H7 (cell line): ENCODE measurements at places on chromosomes 4 and X.
A peak's percentile ranks its signal among the peaks of the same experiment; 100 is the strongest.

DNA sequence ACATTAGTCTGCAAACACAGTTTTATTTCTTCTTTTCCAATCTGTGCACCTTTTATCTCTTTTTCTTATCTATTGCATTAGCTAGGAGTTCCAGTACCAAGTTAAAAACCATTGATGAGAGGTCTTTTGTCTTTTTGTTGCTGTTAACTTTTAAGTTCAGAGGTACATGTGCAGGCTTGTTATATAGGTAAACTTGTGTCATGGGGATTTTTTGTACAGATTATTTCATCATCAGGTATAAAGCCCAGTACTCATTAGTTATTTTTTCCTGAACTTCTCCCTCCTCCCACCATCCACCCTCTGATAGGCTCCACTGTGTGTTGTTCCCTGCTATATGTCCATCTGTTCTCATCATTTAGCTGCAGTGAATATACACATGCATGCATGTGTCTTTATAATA, 349.9 kb downstream of the PDHA2 start:
- no peak for DNase-seq

DNA sequence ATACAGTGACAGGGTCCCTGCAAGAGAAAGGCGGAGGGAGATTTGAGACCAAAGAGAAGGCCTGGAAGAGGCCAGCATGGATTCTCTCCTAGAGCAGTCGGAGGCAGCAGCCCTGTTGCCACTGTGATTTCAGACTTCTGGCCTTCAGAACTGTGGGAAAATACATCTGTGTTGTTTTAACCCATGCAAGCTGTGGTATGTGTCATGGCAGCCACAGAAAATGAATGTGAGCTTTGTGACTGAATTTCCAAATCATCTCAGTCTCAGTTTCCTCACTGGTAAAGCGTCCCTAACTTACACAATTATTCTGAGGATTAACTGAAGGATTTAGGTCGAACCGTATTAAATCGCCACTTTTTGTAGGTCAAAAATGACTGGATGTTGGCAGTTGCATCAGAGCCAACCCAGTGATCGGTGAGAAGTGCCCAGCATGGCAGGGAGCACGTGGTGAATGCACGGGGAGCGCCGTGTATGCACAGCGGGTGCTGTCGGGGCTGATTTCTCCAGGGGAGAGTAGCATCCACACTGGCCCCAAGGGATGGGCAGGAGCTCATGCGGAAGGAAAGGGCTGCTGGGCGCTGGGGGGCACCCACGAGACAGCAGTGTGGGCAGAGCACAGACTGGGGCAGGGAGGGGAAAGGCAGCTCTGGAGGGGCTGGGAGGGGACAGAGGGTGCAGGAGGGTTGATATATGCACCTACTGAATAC, 23.8 kb upstream of the NSG1 start:
- peak; percentile 47 for DNase-seq

- no peak for DNase-seq
Observed at GRCh38 chr4:98710831-98711230, 52.4 kb upstream of the TSPAN5 start.

DNA sequence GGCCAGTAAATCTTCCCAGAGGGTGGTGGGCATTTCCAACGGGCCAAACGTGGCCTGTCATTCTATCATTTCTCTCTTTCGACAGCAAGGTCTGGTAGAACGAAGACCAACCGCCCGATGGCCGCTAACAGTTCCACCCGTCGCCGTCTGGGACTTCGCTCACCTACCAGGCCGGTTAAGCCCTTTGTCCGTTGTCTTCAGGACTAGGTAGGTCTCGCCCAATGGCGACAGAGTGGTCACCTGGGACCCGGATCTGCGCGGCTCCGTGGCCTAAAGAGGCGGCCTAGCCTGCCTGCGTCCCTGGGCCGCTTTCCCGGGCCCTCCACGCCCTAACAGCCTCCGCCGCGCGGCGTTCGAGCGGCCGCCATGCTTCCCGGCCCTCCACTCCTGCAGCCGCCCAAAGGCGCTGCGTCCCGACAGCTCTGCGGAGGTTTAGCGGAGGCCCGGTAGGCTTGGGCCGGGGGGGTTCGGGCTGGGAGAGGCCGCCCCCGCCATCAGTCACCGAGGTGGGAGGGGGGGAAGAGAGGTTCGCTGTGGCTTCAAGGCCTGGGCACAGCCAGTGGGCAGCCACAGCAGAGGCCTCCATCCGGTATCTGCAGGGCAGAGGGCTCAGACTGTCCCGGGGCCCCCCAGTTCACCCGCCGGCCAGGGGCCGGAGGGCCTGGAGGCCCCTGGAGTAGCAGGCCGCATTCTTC, 194.0 kb upstream of the BRWD3 start:
- no peak for DNase-seq

- no peak for DNase-seq
Observed at GRCh38 chr4:30716681-30717207, 3.4 kb upstream of the PCDH7 start.
